ENCODE measurements at places on chromosomes 7 and 10.

DNA sequence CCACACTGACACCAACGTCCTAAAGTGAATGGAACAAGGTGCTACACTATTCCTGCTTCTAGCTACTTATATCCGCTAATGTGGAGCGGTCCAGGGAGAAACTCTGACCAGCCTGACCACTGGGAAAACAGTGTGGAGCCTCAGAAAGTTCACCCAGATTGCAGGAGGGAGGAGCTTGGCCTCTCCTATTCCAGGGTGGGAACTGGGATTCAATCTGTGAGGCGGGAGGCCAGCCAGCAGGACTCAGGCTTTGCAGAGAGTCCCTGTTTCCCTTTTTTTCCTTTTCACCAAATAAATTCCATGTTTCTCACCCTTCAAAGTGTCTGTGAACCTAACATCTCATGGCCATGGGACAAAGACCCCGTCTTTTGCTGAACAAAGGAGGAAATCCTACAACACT lies 86.4 kb upstream of the SEMA3C start:
- DNase-seq: no peak

DNA sequence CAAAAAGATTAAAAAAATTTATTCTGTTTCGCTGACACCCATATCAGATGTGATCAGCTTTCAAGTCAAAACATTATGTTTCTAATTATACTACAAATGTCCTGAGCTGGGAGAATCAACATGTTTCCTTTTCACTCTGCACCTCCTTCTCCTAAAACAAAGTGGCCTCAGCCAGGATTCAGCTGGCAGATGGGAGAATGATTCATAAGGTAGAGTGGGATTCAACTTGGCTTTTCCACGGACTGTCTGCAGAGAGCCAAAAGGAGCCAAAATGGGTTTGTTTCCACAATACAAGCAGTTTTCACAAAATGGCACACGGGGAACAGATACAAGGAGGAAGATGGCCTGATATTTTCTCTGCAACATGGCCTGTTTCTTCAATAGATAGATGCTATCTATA lies 376.5 kb upstream of the PRKCQ start:
- no peak for DNase-seq

DNA sequence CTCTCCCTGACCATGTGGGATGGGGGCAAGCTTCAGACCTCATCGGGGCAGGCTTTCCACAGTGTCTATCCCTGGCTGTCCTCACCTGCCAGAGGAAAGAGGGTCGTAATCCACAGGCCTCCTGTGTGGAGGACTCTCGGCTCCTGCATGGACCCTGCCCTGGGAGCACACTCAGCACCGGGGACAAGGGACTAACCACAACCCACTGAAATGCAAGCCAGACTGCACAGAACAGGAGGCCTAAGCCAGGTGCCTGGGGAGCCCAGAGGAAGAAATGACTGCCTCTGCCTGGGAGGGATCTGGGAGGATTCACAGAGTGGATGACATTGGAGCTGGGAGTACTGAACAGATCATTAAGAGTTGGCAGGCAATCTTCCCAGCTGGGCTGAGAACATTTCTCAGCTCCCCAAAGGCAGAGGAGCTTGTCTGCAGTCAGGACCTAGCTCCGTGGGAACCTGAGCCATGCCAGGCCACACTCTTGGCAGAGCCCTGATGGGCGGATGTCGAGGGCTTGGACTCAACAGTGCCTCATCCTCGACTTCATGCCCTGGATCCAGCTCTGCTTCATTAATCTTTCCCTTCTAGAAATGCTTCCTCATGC lies 213.4 kb downstream of the USP6NL start:
- no peak for DNase-seq

DNA sequence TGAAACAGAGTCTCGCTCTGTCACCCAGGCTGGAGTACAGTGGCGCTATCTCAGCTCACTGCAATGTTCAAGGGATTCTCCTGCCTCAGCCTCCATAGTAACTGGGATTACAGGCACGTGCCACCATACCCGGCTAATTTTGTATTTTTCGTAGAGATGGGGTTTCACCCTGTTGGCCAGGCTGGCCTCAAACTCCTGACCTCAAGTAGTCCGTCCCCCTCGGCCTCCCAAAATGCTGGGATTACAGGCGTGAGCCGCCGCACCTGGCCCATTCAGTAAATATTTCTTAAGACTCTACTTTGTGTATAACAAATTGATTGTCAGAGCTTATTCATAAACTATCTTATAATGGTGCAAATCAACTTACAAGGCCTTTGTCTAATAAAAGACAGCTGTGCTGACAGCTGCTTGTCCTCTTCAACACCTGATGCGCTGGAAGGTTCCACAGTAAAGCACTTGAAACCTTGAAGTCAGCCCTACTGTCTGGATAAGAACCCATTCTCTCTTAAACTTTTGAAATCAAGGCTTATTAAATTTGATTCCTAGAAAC lies 14.7 kb downstream of the ECHDC3 start:
- DNase-seq: no peak

GRCh38 chr10:55001422-55001821 lies 200.4 kb upstream of the PCDH15 start:
- DNase-seq: no peak

GRCh38 chr7:10225275-10225674 lies 748.4 kb upstream of the PHF14 start:
- no peak for DNase-seq

DNA sequence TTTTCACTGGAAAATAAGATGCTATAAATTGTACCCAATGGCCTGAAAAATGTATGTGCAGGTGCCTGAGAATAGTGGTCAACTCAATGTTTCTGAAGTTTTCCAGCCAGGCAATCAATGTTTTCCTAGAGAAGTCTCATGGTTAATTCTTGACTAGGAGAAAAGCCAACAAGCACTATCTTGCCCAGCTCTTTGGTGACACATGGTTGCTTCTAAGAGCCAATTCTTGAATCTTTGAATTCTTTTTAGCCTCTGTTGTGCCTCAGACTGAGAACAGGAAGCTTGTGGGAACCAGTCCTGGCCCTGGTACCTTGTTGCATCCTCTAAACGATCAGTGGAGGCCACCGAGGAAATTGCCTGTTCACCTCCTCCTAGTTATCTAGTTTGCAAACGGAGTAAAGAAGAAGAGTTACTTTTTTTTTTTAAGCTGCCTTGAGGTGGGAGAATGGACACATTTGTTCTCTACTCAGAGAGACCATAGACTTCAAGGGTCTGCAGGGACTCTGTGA lies 144.0 kb upstream of the MKLN1 start:
- no peak for DNase-seq

DNA sequence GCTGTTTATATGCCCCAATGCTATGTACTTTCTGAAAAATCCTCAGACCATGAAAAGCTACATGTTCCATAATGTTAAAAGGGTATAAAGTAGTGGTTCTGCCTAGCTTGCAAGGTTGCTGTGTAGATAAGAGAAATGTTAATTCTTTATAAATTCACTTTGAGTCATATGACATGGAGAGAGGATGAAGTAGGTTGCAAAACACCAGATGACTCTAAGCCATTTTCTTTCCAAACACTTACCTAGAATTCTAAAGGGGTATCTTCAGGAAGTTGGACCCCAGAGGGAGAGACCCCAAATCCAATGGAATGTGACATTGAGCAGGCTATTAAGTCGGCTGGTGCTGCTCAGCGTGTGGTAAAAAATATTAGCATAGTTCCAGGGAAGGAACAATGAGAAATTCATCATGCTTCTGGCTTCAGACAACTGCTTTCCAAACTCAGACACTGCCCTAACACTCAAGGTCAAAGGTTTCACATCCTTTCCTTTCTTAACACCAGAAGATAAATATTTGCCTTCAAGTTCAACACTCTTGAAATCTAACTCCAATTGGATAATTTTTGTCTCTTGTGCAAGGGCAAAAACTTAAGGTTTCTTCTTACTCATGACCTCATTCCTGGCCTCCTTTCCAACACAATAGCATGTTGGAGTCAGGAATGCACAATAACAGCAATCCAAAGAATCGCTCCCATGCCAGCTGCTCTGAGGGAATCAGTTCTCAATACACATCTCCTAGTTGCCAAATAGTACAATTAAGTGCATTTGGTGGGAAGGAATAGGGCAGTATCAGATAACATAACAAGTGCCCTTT lies 100.7 kb upstream of the AFAP1L2 start:
- no peak for DNase-seq

Measured in stimulated activated CD8-positive, alpha-beta memory T cell treated with anti-CD3 and anti-CD28 coated beads, Interleukin-4, amount 100 ng/mL, for 24 hours (primary cell).